Stimulated activated naive CD4-positive, alpha-beta T cell (primary cell): ENCODE measurements at places on chromosomes 11 and 22.

- DNase-seq: no peak
These were observed 25.0 kb downstream of the CASP12 start for GRCh38 chr11:104873252-104873651.

GRCh38 chr22:50270666-50271394 lies 650 bp upstream of the MAPK11 start:
- peak; percentile 27 for DNase-seq

- no peak for DNase-seq
These were observed 16.7 kb downstream of the PAFAH1B2 start for GRCh38 chr11:117160826-117161225.

DNA sequence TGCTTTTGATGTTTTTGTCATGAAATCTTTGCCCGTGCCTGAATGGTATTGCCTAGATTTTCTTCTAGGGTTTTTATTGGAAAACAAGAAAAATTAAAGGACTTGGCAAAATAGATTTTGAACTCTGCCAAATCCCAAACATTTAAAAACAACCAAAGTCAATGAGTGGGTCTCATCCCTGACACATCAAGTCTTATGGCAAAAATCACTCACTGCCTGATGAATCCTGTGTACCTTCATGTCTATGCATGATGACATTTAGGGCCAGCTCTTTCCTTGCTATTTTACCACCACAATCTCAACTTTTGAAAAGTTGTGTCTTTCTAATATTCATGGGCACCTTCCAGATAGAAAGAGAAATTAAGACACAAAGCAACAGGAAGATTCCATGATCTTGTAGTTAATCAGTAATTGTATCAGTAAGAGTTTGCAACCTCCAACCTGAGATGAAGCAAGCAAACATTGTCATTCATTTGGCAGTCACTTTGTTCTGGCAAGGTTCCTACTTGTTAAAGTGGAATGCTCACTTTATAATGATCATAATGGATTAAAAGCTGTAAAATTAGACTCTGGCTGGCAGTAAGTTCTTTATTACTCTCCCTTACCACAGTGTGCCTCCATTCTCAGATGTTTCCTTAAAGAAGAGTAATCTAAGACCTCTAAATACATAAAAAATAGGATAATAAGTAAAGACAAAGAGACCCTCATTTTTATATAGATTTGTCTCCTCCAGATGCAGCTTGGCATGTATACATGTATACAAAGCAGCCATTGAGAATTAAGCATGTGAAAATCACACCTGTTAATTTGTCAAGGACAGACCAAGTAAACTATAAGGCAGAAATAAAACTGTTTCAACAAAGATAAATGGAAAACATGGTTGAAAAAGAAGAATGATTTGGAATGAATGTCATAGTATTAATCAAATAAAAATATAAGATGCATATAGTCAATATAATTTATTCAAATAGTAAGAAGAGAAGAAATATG lies 51.6 kb downstream of the ETS1 start:
- no peak for DNase-seq

DNA sequence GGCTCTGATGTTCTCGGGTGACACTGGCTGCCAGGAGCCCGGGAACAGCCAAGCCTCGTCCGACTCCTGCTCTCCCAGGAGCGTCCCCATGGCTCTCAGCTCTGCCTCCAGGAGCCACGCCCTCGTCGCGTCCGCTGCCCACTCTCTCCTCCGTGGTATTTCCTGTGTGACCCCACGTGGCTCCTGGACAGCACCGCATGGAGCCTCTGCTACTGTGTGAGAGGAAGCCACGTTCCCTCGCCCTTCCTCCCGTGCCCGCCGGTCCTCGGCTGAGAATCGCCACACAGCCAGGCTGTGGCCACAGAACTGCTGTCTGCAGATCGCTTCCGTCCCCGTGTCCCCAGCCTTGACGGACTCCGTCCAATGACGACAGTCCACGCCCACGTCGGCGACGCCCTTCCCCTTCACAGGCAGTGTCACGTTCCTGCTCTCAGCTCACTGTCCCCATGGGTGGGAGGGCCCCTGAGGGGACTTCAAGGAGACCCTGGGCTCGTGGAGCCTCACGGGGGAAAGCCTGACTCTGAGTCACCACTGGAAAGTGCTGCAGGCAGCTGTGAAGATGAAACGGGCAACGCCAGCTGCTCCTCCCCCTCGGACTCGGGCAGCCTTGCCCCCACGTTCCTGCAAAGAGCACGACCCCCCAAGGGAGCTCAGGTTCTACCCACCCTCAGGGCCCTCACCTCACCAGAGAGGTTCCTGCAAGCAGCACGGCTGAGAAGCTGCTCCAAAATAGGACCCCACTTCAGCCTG lies 458.5 kb downstream of the BRD1 start:
- DNase-seq: no peak

DNA sequence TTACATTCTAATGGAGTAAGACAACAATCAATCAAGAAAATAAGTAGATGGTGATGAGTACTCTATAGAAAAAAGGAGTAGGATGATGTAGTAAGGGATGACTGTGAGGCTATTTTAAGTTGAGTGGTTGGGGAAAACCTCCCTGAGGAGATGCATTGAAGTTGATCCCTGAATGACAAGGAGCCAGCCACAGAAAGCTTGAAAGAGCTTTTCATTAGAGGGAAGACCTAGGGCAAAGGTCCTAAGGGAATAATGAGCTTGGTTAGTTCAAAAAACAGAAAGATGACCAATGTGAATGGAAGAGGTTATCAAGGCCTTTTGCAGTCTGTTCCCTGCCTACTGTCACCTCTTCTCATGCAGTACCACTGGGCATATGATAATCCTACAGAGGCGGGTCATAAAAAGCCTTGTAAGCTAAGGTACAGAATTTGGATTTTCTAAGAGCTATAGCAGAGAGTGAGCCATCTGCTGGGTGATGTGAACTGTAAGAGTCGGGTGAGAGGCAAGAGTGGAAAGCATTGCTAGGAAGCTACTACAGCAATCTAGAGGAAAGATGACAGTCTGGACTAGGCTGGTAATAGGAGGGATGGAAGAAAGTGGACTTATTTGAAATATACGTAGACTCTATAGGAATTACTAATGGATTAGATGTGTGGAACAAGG lies 3.1 kb downstream of the PPP2R1B start:
- no peak for DNase-seq

GRCh38 chr11:116499396-116500003 lies 273.3 kb downstream of the BUD13 start:
- no peak for DNase-seq

DNA sequence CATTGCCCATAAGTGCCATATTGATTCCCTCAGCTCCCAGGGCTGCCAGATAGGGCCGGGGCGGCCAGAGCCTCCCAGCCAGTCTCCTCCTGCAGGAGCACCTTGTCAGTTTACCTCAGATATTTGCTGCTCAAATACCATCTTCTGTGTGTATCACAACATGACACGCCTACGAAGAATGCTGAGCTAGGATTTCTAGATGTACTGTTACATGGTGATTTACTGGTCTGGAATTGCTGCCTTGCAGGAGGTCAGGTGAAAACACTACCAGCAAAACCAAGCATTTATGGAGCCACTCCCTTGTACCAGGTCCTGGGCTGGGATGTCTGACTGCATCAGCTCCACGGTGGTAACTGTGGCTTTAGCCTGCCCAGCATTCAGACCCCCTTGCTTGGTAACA lies 11.8 kb downstream of the MICAL3 start:
- no peak for DNase-seq

DNA sequence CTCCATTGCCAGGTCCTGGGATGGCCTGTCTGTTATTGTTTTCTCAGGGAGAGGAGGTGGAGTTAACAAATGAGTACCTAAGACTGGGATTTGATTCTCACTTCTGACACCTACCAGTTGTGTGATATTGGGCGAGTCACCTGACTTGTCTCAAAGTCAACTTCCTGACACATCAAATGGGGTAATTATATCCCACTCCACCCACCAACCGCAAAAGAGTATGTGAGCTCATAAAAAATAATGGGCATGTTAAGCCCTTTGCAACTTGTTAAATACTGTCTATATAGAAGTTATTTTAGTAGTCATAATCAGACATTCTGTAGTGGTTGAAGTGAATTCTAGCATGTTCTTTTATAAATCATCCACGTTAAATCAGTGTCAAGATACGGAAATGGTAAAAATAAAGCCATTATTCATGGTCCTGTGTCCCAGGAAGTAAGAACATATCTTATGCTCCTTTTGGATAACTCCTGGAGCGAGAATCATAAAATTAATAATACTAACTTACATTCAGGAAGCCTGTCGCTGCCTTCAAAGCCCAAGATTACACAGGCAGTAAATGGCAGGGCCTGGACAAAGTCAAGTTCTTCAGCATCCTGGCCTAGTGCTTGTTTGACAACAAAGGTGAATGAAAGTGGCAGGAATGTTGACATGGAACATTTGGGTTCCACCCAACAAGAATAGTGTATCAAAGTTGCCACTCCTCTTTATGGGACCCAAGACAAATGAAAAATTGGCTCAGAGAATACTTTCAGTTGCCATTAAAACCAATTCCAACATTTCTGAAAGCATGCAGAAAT lies 54.3 kb downstream of the SYTL2 start:
- DNase-seq: peak; percentile 62

DNA sequence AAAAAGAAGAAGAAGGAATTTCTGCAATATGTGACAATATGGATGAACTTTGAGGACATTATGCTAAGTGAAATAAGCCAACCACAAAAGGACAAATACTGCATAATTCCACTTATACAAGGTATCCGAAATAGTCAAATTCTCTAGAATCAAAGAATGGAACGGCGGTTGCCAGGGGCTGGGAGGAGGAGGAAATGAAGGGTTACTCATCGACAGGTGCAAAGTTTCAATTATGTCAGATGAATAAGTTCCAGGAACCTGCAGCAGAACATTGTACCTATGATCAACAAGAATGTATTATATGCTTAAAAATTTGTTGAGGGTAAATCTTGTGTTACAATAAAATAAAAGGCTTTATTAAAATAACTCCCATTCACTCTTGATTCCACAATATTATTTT lies 49.0 kb downstream of the SC5D start:
- no peak for DNase-seq

DNA sequence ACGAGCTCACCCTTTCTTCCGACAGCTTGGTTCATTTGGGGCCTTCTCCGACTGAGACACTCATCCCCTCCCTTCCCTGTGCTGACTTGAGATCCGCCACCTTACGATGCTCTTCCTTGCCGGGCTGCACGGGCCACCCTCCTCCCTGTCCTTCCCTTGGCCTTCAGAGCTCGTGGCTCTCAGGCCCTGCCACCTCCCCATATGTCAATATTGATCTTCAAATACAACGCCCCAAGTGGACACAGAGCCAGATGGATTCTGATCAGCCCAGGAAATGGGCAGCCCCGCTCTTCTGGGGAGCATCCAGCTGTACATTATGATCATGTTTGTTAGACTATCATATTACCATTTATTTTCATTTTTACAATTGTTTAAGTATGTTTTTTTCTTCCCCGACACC lies 812.8 kb downstream of the TBC1D22A start:
- no peak for DNase-seq

DNA sequence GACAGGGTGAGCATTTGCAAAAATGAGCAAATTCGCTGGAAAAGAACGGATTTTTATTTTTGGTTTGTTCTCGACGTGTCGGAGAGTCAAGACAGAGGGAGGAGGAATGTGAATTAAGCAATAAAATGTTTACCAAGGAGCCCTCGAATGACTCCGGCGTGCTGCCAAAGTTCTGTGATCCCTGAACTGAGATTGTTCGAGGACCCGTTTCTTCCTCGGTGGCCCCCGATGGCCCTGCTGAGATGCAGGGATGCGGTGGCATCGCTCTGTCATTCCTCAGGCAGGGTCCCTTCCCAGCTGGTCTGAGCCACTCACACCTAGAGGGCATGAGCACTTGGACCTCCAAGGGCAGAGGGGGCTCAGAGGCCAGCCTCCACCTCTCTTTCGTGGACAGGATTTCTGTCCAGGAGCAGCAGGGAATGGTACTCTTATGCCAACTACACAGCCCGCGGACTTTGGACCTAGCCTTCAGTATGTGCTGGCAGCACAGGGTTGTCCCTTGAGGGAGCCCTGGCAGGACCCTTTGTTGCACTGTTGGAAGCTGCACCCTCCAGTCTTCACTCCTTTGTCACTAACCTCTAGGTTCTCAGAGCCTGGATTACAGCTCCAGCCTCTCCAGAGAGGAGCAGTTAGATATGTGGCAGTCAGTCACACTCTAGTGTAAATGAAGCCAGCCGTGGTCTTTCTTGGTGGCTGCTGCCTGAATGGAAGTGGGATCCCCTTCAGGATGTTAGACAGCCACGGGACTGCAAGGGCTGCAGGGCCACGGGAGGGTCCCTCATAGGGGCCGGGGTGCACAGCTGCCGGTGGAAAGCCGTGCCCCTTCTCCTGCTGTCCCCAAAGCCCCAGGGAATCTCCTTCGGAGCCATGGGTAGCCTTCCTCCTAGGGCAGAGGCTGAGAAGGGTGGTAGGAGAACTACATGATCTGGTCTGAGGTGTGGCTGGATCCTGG lies 109.4 kb upstream of the ANO1 start:
- DNase-seq: no peak

DNA sequence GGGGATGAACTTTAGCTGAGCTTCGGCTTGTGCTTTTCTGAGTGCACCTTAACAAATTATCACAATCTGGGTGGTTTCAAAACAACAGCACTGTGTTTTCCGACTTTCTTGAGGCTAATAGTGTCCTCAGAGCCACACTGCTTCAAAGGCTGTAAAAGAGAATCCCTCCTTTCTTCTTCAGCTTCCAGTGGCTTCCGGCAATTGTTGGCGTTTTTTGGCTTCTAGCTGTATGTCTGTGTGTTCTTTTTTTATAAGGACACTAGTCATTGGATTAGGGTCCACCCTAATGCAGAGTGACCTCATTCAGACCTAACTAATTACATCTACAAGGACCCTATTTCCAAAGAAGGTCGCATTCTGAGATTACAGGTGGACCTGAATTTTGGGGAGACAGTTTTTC lies 30.6 kb downstream of the KIAA1671 start:
- DNase-seq: no peak

GRCh38 chr11:73184953-73185671 lies 33.0 kb upstream of the P2RY2 start:
- DNase-seq: peak; percentile 11

GRCh38 chr22:18110194-18110953 lies at the start of gene TUBA8:
TUBA8 (plus strand) TSS chr22:18110809; CDS start chr22:18110866, 57 bp downstream.
- DNase-seq: no peak

GRCh38 chr11:125398475-125398874 lies 97.6 kb downstream of the FEZ1 start:
- no peak for DNase-seq

GRCh38 chr22:20815477-20816050 lies 41.7 kb downstream of the SERPIND1 start:
- no peak for DNase-seq

DNA sequence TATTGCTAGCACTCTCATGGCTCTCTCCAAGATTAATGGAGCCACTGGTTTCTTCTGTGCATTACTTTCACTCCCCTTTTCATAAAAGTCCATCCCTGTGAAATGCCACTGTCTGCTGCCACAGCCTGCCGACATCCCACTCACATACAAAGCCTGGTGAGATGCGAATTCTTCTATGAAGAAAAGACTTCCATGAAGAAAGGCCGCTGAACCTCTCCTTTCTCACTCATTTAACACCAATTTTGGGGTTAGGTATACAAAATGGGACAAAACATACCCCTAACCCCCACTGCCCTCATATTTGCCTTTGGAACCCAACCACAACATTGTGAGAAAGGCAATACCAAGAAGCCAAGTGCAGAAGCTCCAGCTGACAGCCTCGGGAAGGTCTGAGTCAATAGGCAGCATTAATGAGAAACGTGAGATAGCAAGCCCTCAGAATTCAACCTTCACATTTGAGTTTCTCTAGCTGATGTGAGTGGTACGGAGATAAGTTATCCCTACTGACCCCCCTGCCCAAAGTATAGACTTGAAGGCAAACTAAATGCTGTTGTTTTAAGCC lies 156.4 kb downstream of the ATG16L2 start:
- no peak for DNase-seq
